Left ventricle myocardium superior (tissue), 1 donor: ENCODE measurements at places on chromosomes 2 and 18. TPM values are rescaled to one million over a fixed set of nuclear protein-coding genes. Genes with fewer than 3 reads are reported as not detected.
A peak's percentile ranks its signal among the peaks of the same experiment; 100 is the strongest.

The SIX3 gene
- total RNA-seq: not detected

DNA sequence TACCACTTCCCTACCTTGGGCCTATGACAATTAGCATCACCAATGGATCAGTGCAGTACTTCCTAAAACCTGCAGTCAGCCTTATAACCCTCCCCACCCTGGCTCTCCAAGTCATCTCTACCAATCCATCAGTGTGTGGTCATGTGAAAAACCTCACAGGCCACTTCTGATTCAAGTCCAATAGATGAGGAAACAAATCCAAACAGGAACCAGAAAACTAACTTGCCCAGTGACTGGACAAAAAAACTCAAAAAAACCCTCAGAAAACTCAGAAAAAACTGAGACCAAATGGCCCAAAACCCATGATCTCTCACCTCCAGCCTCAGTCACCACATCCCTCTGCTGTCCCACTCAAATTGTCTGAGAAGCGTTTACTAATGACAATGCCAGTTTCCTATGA, 43.3 kb downstream of the TGFA start:
- DNase-seq: no peak

The SLC8A1 gene
- 1,122 TPM for total RNA-seq

GRCh38 chr2:15706986-15707632, 115.4 kb downstream of the DDX1 start:
- no peak for DNase-seq

GRCh38 chr2:25386971-25387875, 45.5 kb upstream of the DNMT3A start:
- no peak for DNase-seq

DNA sequence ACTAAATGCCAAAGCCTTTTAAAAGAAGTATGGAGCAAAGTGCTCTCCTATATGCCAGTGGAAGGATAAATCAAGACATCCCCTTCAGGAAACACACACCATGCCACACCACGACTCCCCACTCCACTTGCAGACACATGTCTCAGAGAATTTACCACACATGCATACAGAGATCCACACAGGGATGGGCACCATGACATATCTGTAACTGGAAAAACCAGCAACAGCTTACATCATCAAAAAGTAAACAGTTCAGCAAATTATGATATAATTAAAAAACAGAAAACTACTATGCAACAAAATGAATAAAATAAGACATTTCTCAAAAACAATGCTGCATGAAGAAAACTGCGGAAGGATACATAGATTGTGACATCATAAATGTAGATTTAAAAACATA, 29.6 kb downstream of the RBMS1 start:
- DNase-seq: no peak

The TANC1 gene
- total RNA-seq: 62.7 TPM

GRCh38 chr2:132671151-132671835, 1.3 kb upstream of the LYPD1 start:
- no peak for DNase-seq

The HOXD1 gene
- not detected for total RNA-seq

The SGPP2 gene
- total RNA-seq: 30.6 TPM

The ADGRF3 gene
- total RNA-seq: not detected

- peak; percentile 57 for DNase-seq
These were observed 174.6 kb upstream of the PID1 start for GRCh38 chr2:229445501-229446211.

GRCh38 chr2:240163844-240164574, 23.6 kb upstream of the OTOS start:
- peak; percentile 3 for DNase-seq

DNA sequence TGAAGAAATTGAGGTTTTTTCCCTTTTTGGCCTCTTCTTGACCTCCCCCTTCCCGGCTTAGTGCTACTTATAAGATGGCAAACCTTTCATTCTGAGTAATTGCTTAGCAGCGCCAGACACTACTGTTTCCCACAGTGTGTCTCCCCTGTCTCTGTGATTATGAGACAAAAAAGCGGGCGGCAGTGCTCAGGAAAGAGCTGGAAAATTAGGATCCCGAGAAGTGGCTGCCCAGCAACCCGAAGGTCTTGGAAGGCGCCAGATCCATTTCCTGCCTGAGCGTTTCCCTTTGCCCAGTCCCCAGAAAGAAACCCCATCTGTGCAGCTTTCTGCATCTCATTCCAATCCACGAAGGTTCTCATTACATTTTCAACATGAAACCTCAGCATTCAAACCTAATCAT, 191.9 kb upstream of the APCDD1 start:
- DNase-seq: no peak

GRCh38 chr18:39994498-39994897, 1960.5 kb upstream of the PIK3C3 start:
- DNase-seq: no peak

GRCh38 chr18:68445668-68446426, 269.1 kb downstream of the TMX3 start:
- DNase-seq: no peak

The DSC1 gene
- 6.0 TPM for total RNA-seq

- DNase-seq: no peak
These were observed 71.6 kb downstream of the TDRD15 start for GRCh38 chr2:21195326-21195725.

GRCh38 chr2:2181493-2181892, 149.6 kb downstream of the MYT1L start:
- no peak for DNase-seq

- DNase-seq: no peak
These were observed 13.8 kb downstream of the ROCK2 start for GRCh38 chr2:11330457-11331142.

DNA sequence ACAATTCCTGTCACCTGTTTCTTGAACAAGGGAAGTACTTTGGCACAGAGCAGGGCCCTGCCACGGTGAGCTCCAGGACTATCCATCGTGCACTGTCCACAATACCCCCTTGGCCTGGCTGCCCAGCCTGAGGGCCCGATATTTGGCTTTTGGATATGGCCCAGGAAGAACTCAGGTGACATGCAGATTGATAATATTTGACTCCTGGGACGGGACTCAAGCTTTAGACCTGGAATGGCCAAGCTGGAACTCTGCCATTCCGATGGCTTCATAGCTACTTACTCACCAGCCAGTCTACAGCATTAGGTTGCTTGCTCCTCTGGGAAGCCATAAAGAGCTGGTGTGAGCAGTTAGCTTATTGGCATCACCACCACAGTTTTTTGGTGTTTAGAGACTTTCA, 26.6 kb downstream of the EML6 start:
- DNase-seq: no peak

The POTEC gene
- total RNA-seq: not detected

DNA sequence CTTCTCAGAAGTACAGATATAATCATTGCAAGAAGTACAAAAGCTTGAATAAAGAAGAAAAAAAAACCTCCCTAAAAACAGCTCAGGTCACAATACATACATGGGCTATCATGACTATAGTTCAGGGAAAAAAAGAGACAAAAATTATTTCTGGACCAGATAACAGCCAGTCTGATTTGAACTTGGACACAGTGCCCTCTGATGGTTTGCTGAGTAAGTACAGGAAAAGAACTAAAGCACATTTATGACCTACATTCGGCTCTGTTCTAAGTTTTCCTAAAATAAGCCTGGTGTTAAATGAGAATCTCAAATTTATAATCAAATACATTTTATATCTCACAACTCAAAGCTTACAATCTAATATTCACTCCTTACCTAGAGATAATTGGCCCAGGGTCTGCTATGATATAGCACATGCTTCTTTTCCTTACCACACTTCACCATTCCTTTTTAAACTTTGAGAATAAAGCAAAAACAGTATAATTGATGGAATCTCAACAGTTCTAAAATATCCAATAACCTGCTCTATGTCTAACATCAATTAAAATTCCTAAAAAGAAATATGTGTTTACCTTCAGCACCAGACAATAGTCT, 81.1 kb downstream of the RAPH1 start:
- DNase-seq: no peak

- DNase-seq: no peak
These were observed 34.8 kb downstream of the TIMM21 start for GRCh38 chr18:74183130-74183529.

DNA sequence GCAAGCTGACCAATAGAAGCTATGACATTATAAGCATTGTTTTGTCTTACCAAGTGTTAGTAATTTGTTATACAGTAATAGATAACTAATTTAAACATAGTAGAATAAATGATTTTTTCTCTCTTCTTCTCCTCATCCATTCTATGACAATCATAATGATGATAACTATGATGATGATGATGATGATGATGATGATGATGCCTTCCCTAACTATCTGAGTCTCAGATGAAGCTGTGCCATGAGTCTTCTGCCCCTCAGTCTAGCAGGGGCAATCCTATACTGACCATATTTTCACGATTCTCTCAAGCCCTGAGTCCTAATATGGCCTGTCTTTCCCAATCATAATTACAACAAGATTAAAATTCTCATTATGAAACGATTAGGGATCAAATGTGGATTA, 1369.0 kb downstream of the LRP1B start:
- no peak for DNase-seq

DNA sequence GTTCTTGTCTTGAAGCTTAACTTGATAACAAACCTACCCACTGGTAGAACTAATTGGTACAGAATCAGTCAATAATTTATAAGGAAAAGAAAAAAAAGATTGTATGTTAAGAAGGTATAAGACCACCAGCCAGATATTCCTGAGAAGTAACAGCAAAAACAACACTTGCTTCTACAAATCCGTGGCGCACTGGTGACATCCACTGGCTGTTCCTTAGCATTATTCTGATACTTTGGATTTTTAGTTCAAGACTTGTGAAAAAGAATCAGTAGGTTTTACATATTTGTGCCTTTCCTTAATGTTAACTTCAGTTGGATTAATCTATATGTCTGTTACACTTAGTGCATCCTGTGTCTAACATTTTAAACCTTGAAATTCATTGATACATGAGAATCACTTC, 141.8 kb downstream of the GRB14 start:
- no peak for DNase-seq

- DNase-seq: no peak
These were observed 93.6 kb downstream of the ZEB2 start for GRCh38 chr2:144426355-144426754.

The TCF23 gene
- total RNA-seq: 0.10 TPM

DNA sequence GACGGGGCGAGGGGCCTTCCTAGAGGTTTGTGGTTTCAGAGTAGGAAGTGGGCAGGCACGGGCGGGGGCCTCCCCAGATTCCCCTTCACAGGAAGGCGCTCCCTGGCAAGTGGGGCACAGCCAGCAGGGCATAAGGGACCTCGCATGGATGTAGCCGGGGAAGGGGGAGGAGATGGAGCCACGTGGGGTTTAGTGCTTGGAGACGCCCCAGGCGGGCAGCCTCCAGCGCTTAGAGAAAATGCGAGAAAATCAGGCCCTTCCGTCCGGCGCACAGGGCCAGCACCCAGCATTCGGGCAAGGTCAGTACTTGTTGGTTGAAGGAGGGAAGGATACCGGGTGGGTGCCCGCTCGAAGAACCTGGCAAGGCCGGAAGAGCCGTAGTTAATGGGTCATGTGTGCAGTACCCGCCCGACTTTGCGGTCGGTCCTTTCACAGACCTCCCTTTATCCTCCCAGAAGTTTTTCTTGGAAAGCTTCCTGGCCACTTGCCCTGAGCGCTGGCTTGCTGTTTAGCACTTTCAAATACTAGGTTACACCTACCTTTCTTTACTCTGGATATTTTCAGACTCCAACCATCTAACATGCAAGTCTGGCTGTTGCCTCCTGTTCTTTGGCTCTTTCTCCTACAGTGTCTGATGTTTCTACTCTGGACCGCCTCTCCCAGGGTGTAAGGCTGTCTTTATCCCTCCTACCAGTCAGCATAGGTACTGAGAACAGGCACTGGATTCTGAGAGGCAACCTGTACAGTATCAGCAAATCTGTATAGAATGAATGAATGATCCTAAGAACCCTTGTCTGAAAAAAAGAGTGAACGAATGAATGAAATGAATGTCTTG, 78.1 kb downstream of the CIB4 start:
- DNase-seq: no peak

- DNase-seq: no peak
These were observed 7.1 kb downstream of the PPP1R1C start for GRCh38 chr2:181992776-181993175.

DNA sequence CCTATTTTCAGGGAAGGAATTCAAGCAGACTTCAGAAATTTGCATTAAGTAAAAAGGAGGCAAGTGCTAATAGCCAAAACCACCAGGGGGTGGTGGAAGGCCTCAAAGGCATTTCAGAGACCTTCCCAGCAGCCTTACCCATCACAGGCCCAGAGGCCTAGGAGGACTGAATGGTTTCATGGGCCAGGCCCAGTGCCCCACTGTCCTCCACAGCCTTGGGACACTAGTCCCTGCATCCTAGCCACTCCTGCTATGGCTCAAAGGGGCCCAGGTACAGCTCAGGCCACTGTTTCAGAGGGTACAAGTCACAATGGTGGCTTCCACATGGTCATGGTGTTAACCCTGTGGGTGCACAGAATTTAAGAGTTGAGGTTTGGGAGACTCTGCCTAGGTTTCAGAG, 58.6 kb upstream of the CHAC2 start:
- no peak for DNase-seq

DNA sequence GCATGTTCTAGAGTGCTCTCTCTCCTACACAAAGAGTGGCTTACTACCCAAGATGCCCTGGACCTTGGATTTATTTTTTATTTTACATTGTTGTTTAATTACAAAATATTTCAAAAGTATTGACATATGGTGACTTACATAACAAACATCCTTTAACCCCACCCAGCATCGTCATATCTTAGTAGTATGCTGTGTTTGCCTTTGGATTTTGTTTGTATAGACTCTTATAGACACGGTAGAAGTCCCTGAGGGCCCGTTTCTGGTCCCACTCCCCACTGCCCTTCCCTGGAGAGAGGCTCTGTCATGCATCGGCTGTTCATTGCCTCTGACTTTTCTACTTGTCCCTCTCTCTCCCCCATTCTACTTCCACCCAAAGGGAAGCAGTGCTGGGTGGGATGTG, 112.0 kb downstream of the ZBTB7C start:
- DNase-seq: no peak

DNA sequence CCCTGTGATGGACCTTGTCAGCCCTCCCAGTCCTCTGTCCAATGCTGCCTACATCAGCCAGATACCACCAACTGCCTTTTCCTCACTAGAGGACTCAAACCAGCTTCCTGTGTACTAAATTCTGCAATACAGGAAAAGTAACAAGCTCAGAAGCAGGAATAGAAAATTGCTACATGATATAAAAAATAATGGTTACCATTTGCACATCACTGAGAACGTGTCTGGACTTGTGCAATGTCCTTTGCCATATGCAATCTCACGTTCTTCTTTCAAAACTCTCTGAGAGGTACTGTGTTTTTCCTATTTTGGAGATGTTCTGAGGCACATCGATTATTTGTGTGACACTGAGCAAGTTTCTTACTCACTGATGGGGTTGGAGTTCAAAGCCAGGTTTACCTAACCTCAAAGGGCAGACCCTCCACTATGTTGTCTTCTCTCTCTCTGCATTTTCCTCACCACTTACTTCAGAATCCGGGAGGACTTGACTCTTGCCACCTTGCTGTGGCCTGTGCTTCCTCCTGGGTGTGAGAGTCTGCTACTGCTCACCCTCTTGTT, 12.1 kb downstream of the UPP2 start:
- DNase-seq: no peak

The IWS1 gene
- 58.1 TPM for total RNA-seq

- DNase-seq: no peak
These were observed 88.4 kb upstream of the MGAT4A start for GRCh38 chr2:98819231-98819766.
